ENCODE measurements at places on chromosomes 1 and 21.

- DNase-seq: no peak
Measured at GRCh38 chr1:172185211-172185610, 235.3 kb upstream of the C1orf105 start.

DNA sequence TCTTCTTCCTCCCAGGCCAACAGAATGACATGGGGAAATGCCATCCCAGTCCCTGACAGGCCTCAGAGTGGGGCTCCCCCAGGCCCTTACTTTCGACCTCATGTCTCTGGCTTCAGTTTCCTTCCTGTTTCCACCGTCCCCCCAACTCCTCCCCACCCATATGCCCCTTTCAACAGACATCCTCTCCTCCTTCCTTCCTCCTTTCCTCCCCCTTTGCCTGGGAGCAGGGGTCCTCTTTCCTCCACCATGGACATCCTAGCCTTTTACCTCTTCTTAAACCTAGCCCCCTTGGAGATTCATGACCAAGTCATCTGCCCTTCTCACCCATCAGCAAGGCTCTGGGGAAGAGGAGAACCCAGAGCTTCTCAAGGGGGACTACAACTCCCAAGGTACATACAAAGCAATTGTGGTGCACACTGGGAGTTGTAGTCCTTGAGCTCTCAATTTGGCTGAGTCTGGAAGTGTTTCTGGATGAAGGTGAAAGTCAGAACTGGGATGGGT, 4.0 kb downstream of the ZBTB7B start:
- peak; percentile 69 for DNase-seq

- no peak for DNase-seq
Measured at GRCh38 chr1:89457046-89457445, 67.6 kb upstream of the LRRC8B start.

GRCh38 chr1:219771080-219771479, 157.3 kb downstream of the SLC30A10 start:
- DNase-seq: no peak

DNA sequence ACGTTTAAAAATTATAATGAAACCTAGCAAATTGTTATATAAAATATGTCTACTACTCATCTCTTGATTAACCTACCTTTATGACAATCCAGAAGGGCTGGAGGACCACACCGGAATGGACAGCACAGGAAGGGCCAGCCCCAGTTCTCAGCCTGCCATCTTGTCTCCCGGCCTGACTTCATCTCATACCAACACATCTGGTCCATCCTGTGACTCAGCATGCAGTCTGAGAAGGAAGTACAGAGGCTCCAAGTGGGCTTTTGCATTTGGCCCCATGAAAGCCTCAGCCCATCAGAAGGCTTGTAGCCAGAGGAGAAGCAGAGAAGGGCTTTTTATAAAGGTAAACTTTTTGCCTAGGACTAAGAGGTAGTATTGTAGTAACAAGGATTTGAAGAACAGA, 436.6 kb downstream of the MRPL39 start:
- DNase-seq: no peak

- no peak for DNase-seq
Measured at GRCh38 chr1:38918568-38918967, 23.1 kb downstream of the RHBDL2 start.

DNA sequence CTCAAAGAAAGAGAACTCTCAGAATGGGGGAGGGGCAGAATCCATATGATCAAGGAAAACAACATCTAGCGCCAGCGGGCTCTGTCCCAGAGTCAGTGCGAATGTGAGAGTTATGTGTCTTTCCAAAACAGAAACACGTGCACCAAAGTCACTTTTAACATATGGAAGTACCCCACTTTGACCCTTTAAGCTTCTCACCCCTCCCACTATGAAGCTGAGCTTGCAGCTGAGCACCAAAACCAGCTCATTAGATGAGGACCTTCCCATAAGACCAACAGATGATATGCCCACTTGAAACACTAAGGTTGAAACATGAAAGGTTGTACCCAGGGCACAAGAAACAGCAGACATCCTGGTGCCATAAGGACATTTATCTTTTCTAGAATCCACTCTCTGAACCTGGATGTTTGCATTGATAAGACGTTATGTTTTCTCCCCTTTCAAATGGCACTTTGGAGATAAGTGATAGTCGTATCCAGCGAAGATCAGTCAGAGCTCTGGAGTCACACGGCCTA, 171.0 kb downstream of the TGFBR3 start:
- DNase-seq: no peak

Measured in CD4-positive, alpha-beta T cell treated with Interleukin-21 for 1 hour (primary cell).